Astrocyte of the spinal cord (primary cell): ENCODE measurements at places on chromosomes 2 and 18.

GRCh38 chr2:200695191-200695590 is 109.4 kb downstream of the AOX1 start:
- no peak for DNase-seq

DNA sequence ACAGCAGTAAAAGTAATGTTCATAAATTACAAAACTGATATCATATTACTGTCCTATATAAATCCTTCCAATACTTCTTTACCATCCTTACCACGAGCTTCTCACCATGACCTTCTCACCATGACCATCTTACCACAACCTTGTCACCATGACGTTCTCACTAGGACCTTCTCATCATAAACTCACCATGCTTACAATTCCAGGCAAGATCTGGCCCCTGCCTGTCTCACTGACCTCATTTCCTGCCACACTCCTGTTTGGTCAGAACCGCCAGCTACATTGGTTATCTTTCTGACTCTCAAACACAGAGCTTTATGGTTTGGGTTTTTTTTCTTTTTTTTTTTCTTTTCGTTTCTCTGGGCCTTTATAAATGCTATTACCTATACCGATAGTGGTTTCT is 827.6 kb downstream of the RNF144A start:
- DNase-seq = no peak

DNA sequence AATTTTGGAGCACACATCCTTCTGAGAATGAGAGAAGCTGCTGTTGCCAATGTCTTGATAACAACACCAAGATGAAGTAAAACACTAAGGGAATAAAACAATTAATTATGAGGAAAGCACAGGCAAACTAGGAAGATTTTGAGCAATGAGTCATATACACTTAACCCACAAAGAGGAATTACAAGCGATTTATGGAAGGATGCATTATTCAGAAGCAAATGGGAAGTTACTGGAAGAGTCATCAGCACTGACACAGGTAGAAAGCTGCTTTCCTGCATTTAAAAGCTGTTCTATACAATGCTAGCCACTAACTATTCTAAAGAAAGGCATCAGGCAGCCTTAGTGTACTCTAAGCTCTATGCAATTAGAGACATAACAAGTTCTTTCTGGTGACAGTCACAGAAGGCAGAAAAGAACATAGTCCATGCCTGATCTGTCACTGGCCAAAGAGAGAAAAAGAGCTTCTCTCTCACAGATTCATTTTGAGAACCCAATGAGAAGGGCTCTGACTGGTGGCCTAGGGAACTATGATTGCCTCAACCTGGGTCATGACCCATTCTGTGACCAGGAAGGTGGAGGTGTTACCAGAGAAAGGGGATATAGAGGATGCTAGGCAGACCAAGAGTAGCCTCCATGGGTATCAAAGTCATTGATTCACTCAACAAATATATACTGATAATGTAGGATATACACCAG is 45.4 kb downstream of the M1AP start:
- DNase-seq = peak; percentile 32

DNA sequence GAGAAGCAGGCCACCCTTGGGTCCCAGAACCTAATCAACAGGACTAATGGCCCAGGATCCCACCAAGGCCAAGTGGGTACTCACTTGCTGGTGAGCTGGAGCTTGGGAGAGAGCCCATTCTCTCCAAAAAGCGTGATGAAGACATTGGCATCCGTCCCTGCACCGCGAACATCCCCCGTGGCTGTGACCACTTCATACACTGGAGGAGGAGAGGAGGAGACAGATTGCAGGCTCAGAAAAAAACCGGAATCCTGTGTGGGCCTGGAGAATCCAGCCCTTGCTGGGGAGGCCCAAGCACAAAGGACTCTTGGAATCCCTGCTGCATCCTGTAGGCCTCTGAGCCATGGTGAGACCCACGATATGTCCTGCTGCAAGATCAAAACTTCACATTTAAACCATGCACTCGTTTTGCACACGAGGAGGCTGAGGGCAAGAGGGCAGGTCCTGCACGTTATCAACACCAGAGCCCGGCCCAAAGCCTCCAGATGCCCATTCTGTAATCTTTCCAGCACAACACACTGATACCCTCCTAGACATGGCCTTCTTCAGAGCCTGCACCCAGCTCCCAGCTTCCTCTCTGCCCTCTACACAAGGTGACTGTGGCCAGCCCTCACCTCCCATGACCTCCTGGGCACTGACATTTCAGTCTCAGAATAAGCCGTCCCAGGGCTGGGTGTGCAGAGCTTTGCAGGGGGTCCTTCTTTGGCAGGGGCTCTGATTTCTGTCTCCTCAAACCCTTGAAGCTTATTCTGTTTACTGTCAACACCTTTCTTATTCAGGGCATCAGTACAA is 7.8 kb downstream of the LOXHD1 start:
- DNase-seq = no peak

- DNase-seq = no peak
Observed at GRCh38 chr2:37885329-37885993, 39.6 kb upstream of the RMDN2 start.

DNA sequence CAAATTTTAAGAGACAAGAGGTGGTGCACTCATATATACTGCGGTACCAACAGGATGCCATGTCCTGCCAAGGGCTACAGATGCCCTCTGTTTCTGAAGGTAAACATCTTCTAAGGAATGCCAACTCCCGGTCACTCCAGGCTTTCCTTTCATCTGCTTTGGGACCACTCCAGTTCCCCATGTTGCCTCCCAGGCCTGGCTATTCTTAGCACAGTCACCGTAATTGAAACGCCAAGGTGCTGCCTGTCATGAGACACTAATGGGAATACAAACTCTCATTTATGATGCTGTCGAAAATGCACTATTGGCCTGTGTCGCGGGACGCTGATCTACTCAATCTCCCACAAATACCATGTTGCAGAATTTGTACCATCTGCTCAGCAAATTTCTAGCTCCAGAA is 79.6 kb downstream of the KLF7 start:
- DNase-seq = no peak

- peak; percentile 65 for DNase-seq
Observed at GRCh38 chr2:171160956-171161740, 455 bp upstream of the TLK1 start.

DNA sequence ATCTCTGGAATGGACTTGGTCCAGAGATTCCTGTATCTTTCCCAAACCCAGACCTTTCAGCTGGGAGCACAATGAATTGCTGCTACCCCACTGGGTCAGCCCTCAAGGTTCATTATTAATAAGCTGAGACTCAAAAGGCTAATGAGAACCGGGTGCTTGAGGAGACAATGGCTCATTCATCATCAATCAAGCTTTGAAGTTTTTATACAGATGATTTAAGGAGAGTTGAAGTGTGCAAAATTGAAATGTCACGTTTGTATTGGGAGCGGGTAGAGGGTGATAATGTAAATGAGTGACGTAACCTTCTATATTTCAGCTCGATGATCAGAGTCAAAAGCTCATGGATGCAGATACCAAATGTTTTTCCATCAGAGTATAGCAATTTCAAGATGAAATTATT is 744.9 kb downstream of the ERBB4 start:
- no peak for DNase-seq

DNA sequence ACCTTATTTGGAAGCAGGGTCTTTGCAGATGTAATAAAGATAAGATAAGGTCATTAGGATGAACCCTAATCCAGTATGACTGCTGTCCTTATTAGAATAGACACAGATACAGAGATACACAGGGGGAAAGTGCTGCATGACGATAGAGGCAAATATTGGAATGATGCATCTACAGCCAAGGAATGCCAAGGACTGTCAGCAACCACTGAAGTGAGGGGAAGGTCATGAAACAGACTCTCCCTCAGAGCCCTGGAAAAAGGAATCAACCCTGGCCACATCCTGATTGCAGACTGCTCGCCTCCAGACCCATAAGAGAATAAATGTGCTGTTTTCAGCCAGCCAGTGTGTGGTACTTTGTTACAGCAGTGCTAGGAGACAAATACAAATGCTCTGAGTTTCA is 14.8 kb downstream of the TMEM237 start:
- DNase-seq = peak; percentile 8

DNA sequence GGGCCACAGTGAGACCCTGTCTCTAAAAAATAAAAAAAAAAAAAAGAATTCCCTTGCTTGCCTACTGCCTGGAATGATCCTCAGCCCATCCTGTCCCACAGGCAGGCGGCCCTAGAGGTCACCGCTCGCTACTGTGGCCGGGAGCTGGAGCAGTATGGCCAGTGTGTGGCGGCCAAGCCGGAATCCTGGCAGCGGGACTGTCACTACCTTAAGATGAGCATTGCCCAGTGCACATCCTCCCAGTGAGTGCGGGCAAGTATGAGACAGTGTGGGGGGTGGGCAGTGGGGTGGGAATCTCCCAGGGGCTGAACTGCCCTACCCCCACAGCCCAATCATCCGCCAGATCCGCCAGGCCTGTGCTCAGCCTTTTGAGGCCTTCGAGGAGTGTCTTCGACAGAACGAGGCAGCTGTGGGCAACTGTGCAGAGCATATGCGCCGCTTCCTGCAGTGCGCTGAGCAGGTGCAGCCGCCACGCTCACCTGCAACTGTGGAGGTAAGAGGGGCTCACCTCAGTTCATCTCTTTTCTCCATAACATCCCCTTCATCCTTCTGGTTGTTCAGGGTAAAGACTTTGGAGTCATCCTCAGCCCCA is 1.6 kb downstream of the CHCHD5 start:
- DNase-seq = no peak

- DNase-seq = no peak
Observed at GRCh38 chr18:37741032-37741623, 175.5 kb upstream of the CELF4 start.

DNA sequence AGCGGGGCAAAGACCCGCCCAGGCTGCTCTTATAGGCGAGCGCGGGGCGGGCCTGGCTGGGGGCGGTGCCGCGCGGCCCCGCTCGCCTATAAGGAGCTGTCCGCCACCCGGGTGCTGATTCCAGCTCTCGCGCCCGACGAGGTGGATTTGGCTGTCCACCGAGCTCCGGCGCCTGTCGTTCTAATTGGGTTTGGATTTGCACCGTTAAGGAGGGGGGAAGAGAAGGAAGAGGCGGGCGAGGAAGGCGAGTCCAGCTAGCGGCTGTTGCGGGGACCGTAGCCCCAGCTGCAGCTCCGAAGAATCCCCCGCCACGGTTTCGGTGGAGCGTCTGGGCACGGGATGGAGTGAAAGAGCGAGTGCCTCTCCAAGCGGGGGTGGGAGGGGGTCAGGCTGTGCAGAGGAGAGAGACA is at the start of gene CNTNAP5:
Gene CNTNAP5, plus strand, starts transcription at position 117 of the 410 bp plus-strand sequence. CDS start 364 bp downstream, outside the sequence.
- DNase-seq = peak; percentile 5

GRCh38 chr2:140248623-140249022 is 1468.4 kb upstream of the NXPH2 start:
- DNase-seq = no peak

DNA sequence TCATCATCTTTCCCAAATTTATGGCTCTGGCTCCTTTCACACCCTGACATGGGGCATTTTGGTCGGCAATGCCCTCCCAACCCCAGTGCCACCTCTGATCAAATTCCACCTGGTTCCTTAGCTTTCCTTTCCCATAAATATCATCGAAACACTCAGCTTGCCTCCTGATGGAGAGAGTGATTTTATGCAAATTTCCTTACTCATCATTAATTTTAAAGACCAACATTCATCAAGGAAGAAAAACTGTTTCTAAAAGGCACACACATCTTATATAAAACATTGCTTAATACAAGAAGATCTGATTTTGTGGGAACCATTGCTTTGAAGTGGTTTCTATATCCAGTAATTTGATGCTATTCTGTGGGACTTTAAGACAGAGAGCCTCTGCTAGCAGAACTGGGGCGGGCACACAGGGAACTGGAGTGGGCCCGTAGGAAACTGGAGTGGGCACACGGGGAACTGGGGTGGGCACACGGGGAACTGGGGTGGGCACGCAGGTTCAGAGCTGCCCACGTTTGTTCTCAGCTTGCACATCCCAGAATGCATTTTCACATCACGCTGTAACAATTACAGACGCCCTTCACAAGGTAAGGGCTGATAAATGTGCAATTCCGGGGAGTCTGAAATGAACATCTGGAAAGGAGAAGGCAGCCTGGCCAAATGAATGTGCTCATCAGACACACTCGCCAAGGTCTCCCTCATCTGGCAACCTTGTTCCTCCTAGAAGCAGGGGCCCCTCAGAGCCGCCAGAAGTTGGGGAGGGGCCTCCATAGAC is 174.2 kb downstream of the RTP5 start:
- no peak for DNase-seq
